ACHN (cell line): ENCODE measurements at places on chromosomes 12 and 14.

- DNase-seq: no peak
These were observed 418 bp downstream of the AMN1 start for GRCh38 chr12:31728289-31728916.

- DNase-seq: no peak
These were observed 1.6 kb downstream of the DGKA start for GRCh38 chr12:55932551-55932910.

DNA sequence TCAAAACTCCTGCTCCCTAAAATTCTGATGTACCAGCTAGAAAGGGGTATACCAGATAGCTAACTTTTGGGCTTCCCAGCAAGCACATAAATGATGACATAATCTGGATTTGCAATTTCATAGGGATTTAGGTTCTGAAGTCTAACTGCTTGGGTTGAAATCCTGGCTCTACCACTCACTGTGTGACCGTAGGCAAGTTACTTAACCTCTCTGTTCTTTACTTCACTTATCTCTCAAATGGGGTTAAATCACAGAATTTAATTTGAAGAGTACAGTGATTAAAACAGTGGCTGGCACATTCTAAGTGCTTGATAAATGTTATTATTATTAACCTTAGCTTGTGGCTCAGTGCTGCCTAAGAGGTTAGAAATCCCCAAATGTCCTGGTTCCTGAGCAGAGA lies 49.1 kb upstream of the NUAK1 start:
- DNase-seq: no peak

DNA sequence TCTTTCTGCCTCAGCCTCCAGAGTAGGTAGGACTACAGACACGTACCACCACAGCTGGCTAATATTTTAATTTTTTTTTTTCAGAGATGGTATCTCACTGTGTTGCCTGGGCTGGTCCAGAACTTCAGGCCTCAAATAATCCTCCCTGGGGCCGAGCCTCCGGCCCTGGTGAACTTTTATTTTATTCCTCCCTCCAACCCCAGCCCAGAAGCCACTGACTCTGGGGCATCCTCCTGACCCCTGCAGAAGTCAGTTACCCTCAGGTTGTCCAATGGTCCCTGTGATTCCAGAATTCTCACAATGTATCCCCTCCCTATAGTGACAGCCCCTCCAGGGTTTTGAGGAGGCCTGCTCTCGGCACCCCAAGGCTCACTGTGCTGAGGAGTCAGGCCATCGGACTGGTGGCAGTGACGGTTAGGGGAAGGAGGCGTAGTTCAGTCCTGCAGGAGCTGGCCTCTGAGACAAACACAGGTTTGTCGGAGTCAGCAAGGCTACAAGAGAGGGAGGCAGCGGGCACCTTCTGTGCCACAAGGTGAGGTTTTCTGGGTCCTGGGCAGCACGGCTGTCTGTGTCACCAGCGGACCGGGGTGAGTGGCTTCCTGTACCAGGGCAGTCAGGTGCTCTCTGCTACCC lies 19.4 kb upstream of the FIGNL2 start:
- no peak for DNase-seq

DNA sequence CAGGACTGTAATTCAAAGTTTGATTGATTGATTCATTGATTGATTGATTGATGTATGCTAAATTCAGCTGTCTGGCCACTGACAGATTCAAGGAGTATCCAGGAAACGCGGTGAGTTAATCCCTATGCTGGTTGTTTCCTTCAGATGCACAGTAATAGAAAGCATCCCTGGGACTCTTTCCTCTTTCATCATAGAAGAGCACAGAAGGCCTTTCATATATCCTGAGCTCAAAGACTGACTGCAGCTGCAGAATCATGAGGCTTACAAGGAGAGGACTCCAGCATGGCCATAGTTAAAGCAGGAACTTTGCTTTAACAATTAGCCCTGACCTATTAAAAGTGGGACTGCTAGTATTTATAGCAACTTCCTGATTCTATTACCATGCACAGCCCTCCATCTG lies 187.7 kb upstream of the TMTC1 start:
- DNase-seq: no peak

- DNase-seq: peak; percentile 81
These were observed 219.3 kb upstream of the NOS1 start for GRCh38 chr12:117580718-117581062.

DNA sequence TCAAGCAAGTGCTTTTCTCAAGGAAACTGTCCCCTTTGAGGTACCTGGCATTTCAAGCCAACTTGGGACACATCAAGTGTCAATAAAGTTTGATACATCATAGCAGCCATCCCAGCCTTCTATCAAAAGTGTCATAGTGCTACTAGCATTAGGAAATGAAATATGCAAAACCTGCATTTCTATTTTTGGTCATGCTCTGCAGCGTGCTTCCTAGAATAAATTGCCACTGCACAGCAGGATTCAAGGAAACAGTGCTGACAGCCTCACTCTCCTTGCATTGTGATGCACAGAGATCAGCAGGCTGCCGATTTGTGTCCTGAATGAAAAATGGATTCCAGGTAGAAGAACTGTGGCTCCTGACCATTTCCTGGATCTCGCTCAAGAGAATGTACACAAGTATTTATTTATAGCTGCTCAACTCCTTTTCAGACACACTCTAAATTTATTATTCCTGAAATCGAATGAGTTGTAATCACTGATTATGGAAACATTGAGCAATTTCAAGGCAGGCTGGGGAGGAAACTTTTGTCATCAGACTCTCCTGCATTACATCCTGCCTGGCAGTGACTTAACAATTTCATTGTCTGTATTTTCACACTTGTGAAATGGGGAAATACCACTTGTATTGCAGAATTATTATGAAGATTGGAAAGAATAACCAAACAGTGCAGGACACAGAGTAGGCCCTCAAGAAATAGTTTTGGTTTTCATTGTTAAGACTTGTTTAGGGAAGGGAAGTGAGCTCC lies 120.9 kb downstream of the SLC38A6 start:
- no peak for DNase-seq

DNA sequence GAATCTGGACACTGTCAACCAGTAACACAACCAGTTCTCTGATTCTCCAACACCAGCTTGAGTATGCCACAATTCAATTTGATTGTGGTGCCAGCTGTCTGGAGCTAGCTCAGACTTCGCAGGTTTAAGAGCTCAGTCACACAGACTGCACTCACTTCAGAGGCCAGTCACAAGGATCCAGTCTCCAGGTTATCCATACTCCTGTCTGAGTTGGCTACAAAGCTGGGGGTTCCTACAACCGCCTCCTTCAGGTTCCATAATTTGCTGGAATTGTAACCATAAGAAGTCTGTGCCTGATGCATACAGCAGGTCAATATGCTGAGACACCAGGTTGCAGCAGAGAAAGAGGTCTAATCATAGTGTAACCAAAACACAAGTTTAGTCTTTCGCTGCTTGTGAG lies 70.5 kb upstream of the CPSF6 start:
- no peak for DNase-seq

DNA sequence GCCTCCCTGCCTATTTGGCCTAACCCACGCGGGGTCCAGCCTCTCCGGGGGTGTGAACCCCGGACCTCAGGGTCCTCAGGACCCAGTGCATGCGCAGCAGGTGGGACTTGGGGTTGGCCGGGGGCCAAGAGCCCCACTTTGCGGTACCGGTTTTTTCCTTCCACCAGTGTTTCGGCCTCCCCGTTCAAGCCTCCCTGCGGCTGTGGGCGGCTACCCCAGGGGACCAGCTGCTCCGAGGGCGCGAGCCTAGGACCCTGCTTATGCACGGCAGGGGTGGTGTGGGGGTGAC lies 327.3 kb downstream of the ALG10 start:
- no peak for DNase-seq

DNA sequence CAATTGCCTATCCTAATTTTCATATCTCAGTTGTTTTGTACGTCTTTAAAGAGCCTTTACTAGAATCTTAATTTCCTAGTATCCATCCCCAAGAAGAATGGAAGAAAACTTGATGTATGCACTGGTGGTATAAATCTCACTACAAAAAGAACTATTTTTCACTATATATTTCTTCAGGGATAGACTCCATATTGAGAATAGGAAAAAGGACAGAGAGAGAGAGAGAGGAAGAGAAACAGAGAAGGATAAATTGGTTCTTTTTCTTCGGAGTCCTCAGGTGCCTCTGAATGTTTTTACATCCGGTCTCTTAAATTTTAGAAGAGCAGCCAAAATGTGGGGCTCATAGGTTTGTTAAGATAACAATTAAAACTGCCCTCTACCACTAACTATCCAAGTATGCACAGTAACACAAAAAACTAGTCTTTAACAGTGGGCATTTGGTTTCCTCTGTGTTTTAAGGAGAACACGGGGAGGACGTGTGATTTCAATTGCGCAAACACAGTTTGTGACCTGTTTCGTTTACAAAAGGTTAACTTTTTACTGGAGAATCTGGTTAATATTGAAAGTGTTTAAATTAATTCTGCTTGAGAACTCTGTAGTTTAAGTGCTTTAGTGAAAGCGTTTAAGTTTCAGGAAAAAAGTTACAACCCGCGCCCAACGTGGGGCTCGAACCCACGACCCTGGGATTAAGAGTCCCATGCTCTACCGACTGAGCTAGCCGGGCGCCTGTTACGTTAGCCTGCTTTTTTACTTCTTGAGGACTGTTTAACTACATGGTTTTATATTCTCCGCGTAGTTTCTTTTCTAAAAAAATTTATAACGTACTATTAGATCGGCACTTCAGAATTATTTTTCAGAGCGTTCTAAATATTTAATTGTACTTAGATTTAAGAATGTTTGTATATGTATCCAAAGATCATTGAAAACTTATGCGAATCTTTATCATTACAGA lies 5.1 kb upstream of the PSMA3 start:
- peak; percentile 64 for DNase-seq

DNA sequence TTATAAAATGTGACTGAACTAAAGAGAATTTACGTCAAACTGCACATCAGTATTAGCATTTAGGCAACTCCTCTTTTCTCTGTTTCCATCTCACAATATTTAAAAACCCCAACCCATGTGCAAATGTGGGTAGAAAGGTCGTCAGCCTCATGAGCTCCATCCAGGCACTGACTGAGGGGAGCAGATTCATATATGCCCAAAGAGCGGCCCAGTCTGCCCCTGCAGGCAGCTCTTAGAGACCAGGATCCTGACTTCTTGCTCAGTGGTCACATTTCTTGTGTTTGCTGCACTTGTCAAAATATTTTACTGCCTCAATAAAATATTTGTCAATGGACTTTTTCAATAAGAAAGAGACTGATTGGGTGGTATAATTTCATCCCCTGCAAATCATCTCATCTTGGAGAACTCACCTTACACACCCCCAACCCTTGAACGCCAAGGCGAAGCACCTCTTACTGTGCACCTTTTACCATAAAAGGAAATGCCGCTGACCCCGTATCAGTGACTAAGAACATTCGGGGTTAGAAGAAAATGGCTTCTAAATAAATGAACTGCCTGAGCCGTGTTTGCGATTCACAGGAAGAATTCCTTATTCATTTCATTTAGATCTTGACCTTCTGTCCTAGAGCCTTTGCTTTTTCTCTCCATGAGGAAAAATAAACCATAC lies 418.8 kb downstream of the BCL11B start:
- no peak for DNase-seq

GRCh38 chr14:103132381-103133209 lies 9.3 kb downstream of the TNFAIP2 start:
- DNase-seq: no peak

GRCh38 chr12:15538881-15539280 lies 216.6 kb downstream of the PTPRO start:
- DNase-seq: no peak

- DNase-seq: peak; percentile 50
These were observed 150.3 kb downstream of the LRRK2 start for GRCh38 chr12:40375076-40375475.

- no peak for DNase-seq
These were observed 66.7 kb upstream of the E2F7 start for GRCh38 chr12:77131977-77132490.

GRCh38 chr14:89757313-89757939 lies 197.1 kb downstream of the EFCAB11 start:
- no peak for DNase-seq

- no peak for DNase-seq
These were observed 1.3 kb downstream of the ZFYVE21 start for GRCh38 chr14:103716899-103717411.

DNA sequence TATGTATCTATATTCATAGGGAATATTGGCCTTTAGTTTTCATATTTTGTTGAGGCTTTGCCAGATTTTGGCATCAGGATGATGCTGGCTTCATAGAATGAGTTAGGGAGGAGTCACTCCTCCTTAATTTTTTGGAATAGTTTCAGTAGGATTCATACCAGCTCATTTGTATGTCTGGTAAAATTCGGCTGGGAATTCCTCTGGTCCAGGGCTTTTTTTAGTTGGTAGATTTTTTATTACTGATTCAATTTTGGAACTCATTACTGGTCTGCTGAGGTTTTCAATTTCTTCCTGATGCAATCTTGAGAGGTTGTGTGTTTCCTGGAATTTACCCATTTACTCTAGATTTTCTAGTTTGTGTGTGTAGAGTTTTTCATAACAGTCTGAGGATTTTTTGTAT lies 175.2 kb downstream of the EPS8 start:
- no peak for DNase-seq

GRCh38 chr12:82650627-82651337 lies 35.9 kb upstream of the TMTC2 start:
- peak; percentile 54 for DNase-seq

GRCh38 chr12:91111366-91112325 lies at the start of gene LUM:
Gene LUM, minus strand, starts transcription at chr12:91111494. Its CDS starts 2,515 bp downstream, at chr12:91108979.
- DNase-seq: no peak
